HFFc6 (cell line): ENCODE measurements at places on chromosomes 2 and 18. TPM values are rescaled to one million over a fixed set of nuclear protein-coding genes. Genes with fewer than 3 reads are reported as not detected.

DNA sequence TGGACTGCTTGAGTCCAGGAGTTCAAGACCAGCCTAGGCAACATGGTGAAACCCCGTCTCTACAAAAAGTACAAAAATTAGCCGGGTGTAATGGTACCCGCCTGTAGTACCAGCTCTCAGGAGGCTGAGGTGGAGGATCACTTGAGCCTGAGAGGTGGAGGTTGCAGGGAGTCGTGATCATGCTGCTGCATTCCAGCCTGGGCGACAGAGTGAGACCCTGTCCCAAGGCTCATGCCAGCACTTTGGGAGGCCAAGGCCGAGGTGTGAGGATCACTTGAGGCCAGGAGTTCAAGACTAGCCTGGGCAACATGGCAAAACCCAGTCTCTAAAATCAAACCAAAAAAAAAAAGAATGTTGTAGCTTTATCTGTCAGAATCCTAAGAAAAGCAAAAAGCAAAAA lies 25.4 kb downstream of the SMC6 start:
- H3K4me1 ChIP-seq = no peaks in the 10 kb centered on the region
- H3K36me3 ChIP-seq = peaks cover 11% of the 10 kb centered on the region; the same call in 1 of the 2 replicates
- DNase-seq = no peak
- no peak overlapping the region for H3K4me3 ChIP-seq
- H3K27me3 ChIP-seq = no peaks in the 10 kb centered on the region

DNA sequence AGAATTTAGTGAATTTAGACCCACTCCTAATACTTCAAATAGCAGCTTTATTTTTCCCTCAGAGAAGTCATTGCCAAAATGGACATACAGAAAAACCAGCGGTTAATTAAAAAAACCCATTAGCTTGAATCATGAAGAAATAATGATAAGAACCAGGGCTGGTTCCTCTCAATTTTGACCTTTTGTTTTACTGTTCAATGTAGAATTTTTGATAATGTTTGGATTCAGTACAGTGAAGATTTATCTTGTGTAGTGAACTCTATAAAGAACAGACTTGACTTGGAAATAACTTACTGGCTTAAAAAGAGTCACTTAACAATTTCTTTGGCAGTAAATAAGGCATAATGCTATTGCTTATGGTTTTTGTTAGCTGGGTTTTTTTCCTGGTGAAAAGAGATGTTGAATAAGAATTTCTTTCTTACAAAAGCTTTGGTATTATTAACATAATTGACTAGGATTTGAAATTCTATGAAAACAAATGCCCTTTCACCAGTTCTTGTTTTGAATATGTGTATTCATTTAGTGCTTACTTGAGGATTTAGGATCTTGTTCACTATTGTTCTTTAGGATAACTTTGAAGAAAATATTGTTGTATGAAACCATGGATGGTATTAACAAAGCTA lies 73.4 kb upstream of the ITPRID2 start:
- DNase-seq = no peak
- H3K27ac ChIP-seq = no peak overlapping the region
- peaks cover 7% of the 10 kb centered on the region; the same call in 1 of the 2 replicates for H3K36me3 ChIP-seq
- H3K27me3 ChIP-seq = no peaks in the 10 kb centered on the region
- H3K4me1 ChIP-seq = peaks cover 45% of the 10 kb centered on the region

GRCh38 chr2:6855860-6856547 lies 9.7 kb downstream of the CMPK2 start:
- no peak for DNase-seq
- no peak overlapping the region for H3K4me3 ChIP-seq
- H3K27me3 ChIP-seq = no peaks in the 10 kb centered on the region
- H3K36me3 ChIP-seq = peaks cover 12% of the 10 kb centered on the region; the same call in 1 of the 2 replicates
- H3K27ac ChIP-seq = no peak overlapping the region

GRCh38 chr2:66813525-66813924 lies 378.6 kb downstream of the MEIS1 start:
- H3K36me3 ChIP-seq = peaks cover 4% of the 10 kb centered on the region
- H3K4me3 ChIP-seq = peak overlapping the region; percentile 42
- H3K27me3 ChIP-seq = no peaks in the 10 kb centered on the region
- H3K4me1 ChIP-seq = peaks cover 22% of the 10 kb centered on the region
- H3K27ac ChIP-seq = peak overlapping the region; percentile 52

- no peak overlapping the region for H3K27ac ChIP-seq
- H3K27me3 ChIP-seq = no peaks in the 10 kb centered on the region; the same call in 1 of the 2 replicates
- DNase-seq = no peak
- H3K36me3 ChIP-seq = no peaks in the 10 kb centered on the region
Observed at GRCh38 chr2:69279931-69280681, 106.9 kb downstream of the GFPT1 start.

DNA sequence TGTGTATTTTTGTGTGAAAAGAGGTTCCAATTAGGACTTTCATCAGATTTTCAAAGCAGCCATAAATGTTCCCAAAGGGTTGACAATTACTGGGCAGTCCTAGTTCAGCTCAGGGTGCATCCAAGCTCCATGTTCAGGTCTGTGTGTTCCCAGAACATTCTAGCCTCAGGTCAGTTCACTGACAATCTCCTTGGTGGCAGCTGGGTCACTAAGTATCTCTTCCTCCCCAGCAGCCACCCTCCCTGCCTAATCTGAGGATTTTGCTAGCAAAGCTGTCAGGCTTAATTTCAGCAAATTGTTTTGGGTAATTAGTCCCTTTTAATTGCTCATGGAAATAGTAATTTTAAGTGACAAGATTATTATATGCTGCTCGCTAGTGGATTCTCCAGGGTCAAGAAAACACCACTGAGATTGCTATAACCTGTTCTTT lies 29.8 kb downstream of the UPP2 start:
- no peak overlapping the region for H3K27ac ChIP-seq
- H3K4me3 ChIP-seq = no peak overlapping the region
- no peaks in the 10 kb centered on the region for H3K36me3 ChIP-seq
- peaks cover 5% of the 10 kb centered on the region for H3K27me3 ChIP-seq
- H3K4me1 ChIP-seq = no peaks in the 10 kb centered on the region

GRCh38 chr18:68429111-68429510 lies 285.8 kb downstream of the TMX3 start:
- H3K4me1 ChIP-seq = peaks cover 78% of the 10 kb centered on the region
- no peaks in the 10 kb centered on the region for H3K27me3 ChIP-seq
- H3K4me3 ChIP-seq = no peak overlapping the region

GRCh38 chr2:108194409-108195132 lies 45.2 kb upstream of the SULT1C3 start:
- no peak overlapping the region for H3K27ac ChIP-seq
- H3K36me3 ChIP-seq = no peaks in the 10 kb centered on the region
- H3K4me1 ChIP-seq = peaks cover 9% of the 10 kb centered on the region
- no peak for DNase-seq
- H3K27me3 ChIP-seq = no peaks in the 10 kb centered on the region

- no peak overlapping the region for H3K4me3 ChIP-seq
- DNase-seq = no peak
- H3K27me3 ChIP-seq = no peaks in the 10 kb centered on the region
- peaks cover 6% of the 10 kb centered on the region; the same call in 1 of the 2 replicates for H3K36me3 ChIP-seq
Observed at GRCh38 chr18:67276638-67277037, 239.9 kb downstream of the DSEL start.

GRCh38 chr2:85922199-85922598 lies 33.4 kb upstream of the ST3GAL5 start:
- peaks cover 42% of the 10 kb centered on the region for H3K4me1 ChIP-seq
- 0 out of 2 replicates have a peak overlapping the region, but pooled peaks have one; percentile 15 for H3K4me3 ChIP-seq
- DNase-seq = no peak
- no peak overlapping the region for H3K27ac ChIP-seq
- H3K36me3 ChIP-seq = no peaks in the 10 kb centered on the region

- H3K27ac ChIP-seq = peak overlapping the region; percentile 83
- peaks cover 100% of the 10 kb centered on the region for H3K4me1 ChIP-seq
- DNase-seq = peak; percentile 88
- H3K4me3 ChIP-seq = peak overlapping the region; percentile 45
- H3K27me3 ChIP-seq = no peaks in the 10 kb centered on the region; the same call in 1 of the 2 replicates
Observed at GRCh38 chr2:66869076-66869475, 434.2 kb downstream of the MEIS1 start.

DNA sequence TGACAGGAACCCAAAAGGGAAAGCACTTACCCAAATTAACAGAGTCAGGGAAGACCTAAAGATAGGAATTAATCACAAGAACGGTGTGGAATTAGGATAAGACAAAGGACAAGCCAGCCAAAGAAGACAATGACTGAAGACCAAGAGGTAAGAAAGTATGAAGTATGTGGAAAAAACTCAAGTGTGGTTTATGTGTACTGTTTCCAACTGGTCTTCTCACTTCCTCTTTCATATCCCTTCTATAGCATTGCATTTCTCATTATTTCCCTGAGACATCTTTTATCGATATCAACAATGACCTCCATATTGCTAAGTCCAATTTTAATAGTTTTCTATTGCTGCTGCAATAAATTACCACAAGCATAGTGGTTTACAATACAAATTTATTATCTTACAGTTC lies 313.5 kb upstream of the SLC39A10 start:
- DNase-seq = no peak
- H3K4me3 ChIP-seq = no peak overlapping the region
- H3K36me3 ChIP-seq = no peaks in the 10 kb centered on the region
- peaks cover 20% of the 10 kb centered on the region for H3K4me1 ChIP-seq
- no peaks in the 10 kb centered on the region for H3K27me3 ChIP-seq
- no peak overlapping the region for H3K27ac ChIP-seq

DNA sequence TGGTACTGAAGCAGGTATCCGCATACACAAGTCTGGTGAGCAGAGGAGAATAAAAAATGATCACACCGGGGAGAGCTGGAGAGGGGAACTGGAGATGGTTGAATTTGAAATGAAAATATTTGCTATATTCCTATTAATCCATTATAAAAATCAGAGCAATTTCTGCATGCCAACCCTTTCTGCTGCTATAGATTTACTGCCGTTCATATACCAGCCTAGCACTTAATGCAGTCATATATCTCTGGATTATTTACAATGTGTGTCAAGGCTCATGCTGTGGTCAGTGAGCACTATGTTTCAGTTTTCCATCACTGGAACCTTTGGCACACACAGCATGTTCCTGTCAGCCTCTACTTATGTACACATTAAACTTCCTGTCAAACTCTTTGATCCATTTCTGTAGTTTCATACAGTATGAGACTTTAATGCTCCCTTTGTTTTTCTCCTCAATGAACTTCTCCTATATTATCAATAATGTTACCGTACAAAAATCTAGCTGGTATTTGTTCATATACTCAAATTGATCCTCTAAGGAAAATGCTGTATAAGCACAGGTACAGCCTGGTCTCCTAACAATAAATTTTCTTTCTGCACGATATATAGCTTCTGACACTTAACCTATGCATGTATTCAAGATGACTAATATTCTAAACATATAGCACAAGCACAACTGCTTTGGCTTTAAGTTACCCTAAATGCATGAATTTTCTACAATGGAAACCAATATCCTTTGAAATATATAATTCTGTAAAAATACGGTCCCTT lies 36.7 kb downstream of the FANCL start:
- H3K4me1 ChIP-seq = peaks cover 11% of the 10 kb centered on the region
- peaks cover 5% of the 10 kb centered on the region; the same call in 1 of the 2 replicates for H3K36me3 ChIP-seq
- H3K27me3 ChIP-seq = no peaks in the 10 kb centered on the region

GRCh38 chr2:66794070-66794469 lies 359.1 kb downstream of the MEIS1 start:
- no peak overlapping the region for H3K4me3 ChIP-seq
- H3K4me1 ChIP-seq = peaks cover 21% of the 10 kb centered on the region
- H3K36me3 ChIP-seq = no peaks in the 10 kb centered on the region
- DNase-seq = no peak
- no peak overlapping the region for H3K27ac ChIP-seq
- H3K27me3 ChIP-seq = no peaks in the 10 kb centered on the region; the same call in 1 of the 2 replicates

DNA sequence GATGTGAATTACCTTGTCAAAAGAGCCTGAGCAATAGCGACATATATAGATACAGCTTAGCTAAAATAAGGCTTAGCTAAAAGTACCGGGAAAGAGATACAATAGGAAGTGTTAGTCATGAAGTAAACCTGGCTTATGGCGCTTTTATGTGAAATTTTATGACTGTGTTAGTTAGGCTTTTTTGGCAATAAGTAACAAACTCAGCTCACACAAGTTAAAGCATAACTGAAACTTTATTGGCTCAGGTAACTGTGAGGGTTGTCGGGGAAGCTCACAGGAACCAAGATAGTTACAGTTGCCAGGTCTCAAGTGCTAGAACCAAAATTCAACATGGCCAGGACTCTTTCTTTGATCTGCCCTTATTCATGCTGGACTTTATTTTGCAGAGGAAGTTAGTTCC lies 925.0 kb upstream of the GYPC start:
- no peaks in the 10 kb centered on the region for H3K36me3 ChIP-seq
- DNase-seq = no peak
- no peak overlapping the region for H3K4me3 ChIP-seq
- H3K27ac ChIP-seq = no peak overlapping the region
- no peaks in the 10 kb centered on the region for H3K27me3 ChIP-seq

DNA sequence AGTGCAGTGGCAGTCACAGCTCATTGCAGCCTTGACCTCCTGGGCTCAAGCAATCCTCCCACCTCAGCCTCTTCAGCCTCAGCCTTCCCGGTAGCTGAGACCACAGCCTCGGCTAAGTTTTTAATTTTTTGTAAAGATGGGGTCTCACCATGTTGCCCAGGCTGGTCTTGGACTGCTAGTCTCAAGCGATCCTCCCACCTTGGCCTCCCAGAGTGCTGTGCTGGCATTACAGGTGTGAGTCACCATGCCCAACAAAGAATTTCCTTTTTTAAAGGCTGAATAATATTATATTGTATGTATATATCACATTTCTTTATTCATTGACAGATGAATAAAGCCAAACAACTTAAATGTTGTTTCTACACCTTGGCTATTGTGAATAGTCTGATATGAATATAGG lies 42.5 kb downstream of the MOB4 start:
- H3K27ac ChIP-seq = no peak overlapping the region
- H3K36me3 ChIP-seq = peaks cover 23% of the 10 kb centered on the region
- no peaks in the 10 kb centered on the region for H3K4me1 ChIP-seq
- H3K27me3 ChIP-seq = no peaks in the 10 kb centered on the region
- DNase-seq = no peak

- no peaks in the 10 kb centered on the region for H3K4me1 ChIP-seq
- H3K27me3 ChIP-seq = no peaks in the 10 kb centered on the region; the same call in 1 of the 2 replicates
- DNase-seq = no peak
Observed at GRCh38 chr18:65235966-65236624, 514.7 kb upstream of the CDH7 start.

DNA sequence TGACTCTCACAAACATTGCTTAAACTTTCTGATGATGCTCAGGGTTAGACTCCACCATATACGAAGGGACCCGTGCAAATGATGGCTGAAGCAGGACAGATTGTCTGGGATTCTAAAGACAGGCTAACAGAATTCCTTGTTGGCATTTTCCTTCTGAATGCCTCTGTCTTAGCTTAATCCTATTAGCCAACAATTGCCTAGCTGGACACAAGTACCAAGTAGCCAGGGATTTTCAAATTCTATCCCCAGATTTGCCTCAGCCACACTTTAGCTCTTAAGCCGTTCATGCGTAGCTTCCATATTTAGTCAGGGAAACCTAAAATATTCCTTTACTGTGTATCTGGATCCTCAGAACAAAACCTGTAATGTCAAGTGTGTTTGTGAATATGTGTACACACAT lies 40.0 kb downstream of the COL4A3 start:
- H3K4me1 ChIP-seq = no peaks in the 10 kb centered on the region
- no peaks in the 10 kb centered on the region for H3K36me3 ChIP-seq
- H3K27ac ChIP-seq = no peak overlapping the region
- H3K27me3 ChIP-seq = peaks cover 10% of the 10 kb centered on the region
- H3K4me3 ChIP-seq = no peak overlapping the region

SPP2 gene
- not detected in 3 replicates for total RNA-seq

EVX2 gene
- total RNA-seq = not detected in 3 replicates

C2orf80 gene
- total RNA-seq = not detected in 3 replicates

GALNT1 gene
- 40.4 to 52.0 TPM (median 43.1 TPM) in 3 replicates for total RNA-seq

AMER3 gene
- total RNA-seq = not detected in 3 replicates

CYP27C1 gene
- total RNA-seq = 0.09 to 0.11 TPM (median 0.09 TPM) in 3 replicates

CCDC74B gene
- total RNA-seq = 3.0 to 5.9 TPM (median 4.4 TPM) in 3 replicates
